Brain pericyte (primary cell): ENCODE measurements at places on chromosomes 1 and 21.

DNA sequence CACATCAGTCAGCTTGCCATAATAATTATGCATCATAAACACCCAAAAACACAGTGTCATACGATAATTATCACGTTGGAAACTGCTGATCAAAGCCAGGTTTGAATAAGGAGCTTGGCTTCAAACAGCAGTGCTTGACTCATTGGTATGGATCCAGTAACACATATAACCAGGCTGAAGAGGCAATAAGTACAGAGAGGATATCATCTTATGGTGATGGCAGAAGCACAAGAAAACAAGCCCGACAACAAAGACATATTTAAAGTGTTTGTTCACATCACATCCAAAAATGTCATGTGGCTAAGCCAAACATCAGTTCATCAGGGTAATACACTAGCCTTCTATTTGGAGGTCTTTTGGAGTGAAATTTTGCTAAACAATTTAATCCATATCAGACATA is 389.7 kb downstream of the NCAM2 start:
- DNase-seq: no peak

- no peak for DNase-seq
Measured at GRCh38 chr1:236495467-236496112, 28.2 kb upstream of the LGALS8 start.

DNA sequence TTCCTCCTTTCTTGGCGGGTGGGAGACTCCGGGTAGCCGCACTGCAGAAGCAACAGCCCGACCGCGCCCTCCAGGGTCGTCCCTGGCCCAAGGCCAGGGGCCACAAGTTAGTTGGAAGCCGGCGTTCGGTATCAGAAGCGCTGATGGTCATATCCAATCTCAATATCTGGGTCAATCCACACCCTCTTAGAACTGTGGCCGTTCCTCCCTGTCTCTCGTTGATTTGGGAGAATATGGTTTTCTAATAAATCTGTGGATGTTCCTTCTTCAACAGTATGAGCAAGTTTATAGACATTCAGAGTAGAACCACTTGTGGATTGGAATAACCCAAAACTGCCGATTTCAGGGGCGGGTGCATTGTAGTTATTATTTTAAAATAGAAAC is 2.5 kb downstream of the OLIG2 start:
- no peak for DNase-seq

- no peak for DNase-seq
Measured at GRCh38 chr1:44222397-44223186, 9.3 kb downstream of the DMAP1 start.

GRCh38 chr1:232969799-232970198 is 19.4 kb downstream of the NTPCR start:
- DNase-seq: no peak

DNA sequence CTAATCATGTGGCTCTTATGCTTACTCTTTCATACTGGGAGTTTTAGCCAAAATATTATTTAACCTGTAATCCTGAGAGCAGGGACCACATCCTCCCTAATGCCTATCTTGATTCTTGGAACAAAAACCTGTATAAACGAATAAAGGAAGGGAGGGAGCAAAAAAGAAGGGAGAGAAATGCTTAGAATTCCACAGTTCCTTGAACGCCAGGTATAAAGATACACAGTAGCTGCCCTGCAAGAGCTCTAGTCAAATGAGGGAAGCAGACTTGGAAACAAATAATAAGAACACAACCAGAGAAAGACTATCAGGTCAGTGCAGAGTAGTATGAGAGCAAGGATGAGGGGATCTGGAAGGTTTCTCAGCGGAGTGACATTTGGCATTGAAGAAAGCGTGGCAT is 116.3 kb downstream of the SLC30A10 start:
- no peak for DNase-seq

- DNase-seq: no peak
Measured at GRCh38 chr1:117466761-117467160, 99.5 kb downstream of the MAN1A2 start.

GRCh38 chr1:32989160-32990050 is 24.8 kb upstream of the RNF19B start:
- DNase-seq: peak; percentile 83

DNA sequence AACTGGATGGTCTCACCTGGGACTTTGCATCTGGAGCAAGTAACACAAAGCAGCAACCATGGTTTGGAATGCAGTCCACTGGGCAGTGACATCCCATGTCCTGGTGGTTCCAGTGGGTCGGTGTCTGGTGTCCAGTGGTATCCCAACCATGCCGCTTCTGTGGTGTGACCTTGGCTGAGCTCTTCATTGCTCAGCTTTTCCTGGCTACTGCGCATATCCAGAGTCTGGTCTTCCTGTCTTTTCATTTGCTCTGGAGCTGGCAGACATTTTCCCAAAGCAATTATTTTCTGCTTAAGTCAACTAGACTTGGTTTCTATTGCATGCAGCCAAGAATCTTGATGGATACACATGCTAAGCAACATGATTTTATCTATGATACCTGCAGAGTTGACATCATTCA is 28.4 kb upstream of the CD2 start:
- DNase-seq: no peak

DNA sequence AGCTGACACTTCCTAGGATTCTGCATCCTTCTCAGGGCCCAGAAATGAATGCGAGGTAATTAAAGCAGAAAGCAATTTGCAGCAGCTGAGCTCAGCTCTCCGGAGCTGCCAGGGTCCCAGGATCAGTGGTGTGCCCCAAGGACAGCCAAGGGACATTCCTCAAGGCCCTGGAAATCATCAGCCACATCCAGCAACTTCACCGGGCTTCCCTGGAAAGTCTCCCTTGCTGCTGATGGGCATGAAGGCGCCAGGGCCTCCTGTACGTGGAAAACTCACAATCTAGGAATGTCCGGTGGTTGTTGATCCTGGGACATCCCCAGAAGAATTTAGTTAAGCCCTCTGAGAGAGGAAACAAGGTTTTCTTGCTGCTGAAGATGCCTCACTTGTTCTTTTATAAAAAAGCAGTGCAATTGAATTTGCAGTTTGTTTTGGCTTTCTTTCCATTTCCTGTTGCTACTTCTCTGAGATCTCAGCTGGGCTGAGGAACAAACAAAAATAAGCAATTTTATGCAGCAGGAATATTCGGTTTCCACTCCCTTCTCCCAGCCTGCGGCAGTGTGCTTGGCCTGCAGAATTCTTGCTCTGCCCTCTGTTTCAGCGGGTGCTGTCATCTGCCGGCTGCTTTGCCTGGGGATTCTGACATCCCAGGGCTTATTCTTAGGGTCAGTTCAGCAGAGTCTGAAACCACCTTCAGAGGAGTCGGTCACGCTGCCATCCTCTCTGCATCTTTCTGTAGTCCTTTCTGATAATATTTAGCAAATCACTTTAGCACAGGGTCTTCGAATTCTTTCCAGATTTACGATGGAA is 85.9 kb downstream of the TCP10L start:
- no peak for DNase-seq
